ENCODE measurements at places on chromosomes 16 and 17. TPM values are rescaled to one million over a fixed set of nuclear protein-coding genes. Genes with fewer than 3 reads are reported as not detected.

The KRTAP1-1 gene
- total RNA-seq = not detected

The TBC1D3E gene
- not detected for total RNA-seq

The SLC12A3 gene
- not detected for total RNA-seq

The SLC6A2 gene
- not detected for total RNA-seq

The RASL10B gene
- total RNA-seq = 2.5 TPM

The CCL1 gene
- total RNA-seq = not detected

The CTU2 gene
- 59.7 TPM for total RNA-seq

The EPX gene
- total RNA-seq = not detected

The RAI1 gene
- 19.6 TPM for total RNA-seq
